PC-3 (cell line): ENCODE measurements at places on chromosomes 6 and 20.
A peak's percentile ranks its signal among the peaks of the same experiment; 100 is the strongest.

- DNase-seq, result no peak
Observed at GRCh38 chr20:47235853-47236638, 120.5 kb downstream of the ZMYND8 start.

- peak; percentile 42 for DNase-seq
Observed at GRCh38 chr6:70415660-70416059, 2.4 kb downstream of the FAM135A start.

DNA sequence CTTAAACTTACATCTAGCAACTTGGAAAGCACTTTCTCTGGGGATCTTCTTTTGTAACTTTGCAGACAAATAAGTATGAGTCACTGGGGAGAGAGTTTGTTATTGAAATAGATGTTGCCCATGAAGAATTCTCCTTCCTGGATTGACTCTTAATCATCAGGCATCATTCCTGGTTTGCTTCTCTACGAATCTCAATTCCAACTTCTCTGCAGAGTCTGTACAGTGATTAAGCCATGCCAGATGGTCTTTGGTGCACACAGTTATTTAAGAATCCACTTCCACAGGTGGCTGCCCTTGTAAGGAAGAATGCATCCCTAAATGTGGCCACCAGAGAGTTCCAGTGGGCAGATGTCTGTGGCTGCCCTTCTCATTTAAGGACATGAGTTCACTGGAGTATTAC, 25.7 kb downstream of the MYCT1 start:
- DNase-seq, result no peak

- DNase-seq, result peak; percentile 98
Observed at GRCh38 chr6:142323377-142323776, 21.6 kb downstream of the ADGRG6 start.

DNA sequence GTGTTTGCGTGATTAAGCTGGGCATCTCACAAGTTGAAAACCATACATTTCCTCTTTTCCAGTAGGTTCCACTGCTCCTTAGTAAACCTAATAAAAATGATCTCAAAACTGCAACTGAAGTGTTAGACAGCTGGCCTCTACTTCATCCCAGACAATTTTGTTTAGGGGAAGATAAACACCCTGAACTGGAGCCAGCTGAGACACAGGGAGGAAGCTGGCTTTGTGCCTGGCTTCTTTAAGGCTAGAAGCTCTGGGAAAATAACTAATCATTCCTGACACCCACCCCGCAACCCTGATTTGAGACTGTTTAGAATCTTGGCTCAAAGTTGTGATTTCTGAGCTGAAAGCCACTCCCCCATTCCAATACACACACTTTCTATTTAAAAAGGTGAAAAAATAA, 11.6 kb downstream of the PTPRT start:
- DNase-seq, result no peak

GRCh38 chr20:10985536-10985935, 311.7 kb upstream of the JAG1 start:
- DNase-seq, result peak; percentile 16

DNA sequence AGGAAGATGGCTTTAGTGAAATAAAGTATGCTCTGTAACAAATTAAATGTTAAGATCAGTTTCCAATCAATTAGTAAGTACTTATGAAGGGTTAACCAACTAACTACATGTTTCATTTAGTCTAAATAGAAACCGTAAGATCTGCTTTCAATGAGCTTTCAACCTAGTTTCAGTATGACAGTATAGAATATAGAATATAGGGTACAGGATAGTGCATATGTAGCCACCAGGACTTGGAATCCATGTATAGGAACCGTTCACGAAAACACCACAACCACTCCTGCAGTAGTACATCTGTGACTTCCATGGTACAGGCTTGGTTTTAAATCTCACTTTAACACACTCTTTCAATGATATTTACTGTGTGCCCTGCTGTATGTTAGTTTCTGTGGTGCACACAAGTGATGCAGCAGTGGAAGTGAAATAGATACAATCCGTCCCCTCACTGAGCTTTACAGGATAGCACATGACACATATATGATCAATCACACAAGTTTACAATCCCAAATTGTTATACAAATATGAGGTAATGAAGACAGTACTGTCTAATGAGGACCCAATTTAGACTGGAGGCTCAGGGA, 479.7 kb upstream of the MARCKS start:
- DNase-seq, result no peak

- DNase-seq, result no peak
Observed at GRCh38 chr6:108762394-108762793, 85.8 kb upstream of the ARMC2 start.

DNA sequence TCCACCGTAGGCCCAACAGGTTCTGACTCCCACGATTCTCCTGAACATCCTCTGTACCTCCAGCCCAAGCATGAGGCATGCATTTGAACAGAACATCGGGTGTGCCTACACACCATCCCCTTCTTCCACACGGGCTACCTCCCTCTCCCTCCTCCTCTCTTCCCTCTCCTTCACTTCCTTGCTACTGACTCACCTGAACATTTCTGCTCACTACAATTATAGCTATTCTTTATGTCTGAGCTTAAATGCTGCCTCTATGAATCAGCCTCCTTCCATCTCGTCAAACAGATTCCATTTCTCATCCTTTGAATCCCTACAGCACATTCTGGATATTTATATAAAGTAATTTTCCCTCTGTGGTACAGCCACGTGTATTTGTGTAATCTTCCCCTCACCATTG, 71.4 kb upstream of the MYLIP start:
- peak; percentile 46 for DNase-seq

DNA sequence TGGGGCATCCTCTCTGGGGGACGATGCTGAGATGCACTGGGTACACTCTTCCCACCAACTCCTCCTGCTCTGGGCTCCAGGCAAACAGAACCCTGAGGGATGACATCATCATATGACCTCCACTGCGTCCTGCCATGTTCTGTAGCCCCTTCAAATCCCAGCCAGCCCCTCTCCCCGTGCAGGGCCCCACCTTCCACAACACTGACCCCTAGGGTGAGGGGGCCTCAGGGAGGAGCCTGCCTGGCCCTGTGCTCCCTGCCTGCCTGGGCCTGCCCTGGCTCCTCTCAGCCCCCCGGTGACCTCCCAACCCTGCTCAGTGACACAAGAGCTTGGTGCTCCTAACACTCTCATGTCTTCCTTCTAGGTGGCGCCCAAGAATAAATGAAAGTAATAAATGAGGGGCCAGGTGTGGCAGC, 9.6 kb upstream of the SPDEF start:
- no peak for DNase-seq

- peak; percentile 50 for DNase-seq
Observed at GRCh38 chr6:145532361-145532760, 203.0 kb downstream of the EPM2A start.

DNA sequence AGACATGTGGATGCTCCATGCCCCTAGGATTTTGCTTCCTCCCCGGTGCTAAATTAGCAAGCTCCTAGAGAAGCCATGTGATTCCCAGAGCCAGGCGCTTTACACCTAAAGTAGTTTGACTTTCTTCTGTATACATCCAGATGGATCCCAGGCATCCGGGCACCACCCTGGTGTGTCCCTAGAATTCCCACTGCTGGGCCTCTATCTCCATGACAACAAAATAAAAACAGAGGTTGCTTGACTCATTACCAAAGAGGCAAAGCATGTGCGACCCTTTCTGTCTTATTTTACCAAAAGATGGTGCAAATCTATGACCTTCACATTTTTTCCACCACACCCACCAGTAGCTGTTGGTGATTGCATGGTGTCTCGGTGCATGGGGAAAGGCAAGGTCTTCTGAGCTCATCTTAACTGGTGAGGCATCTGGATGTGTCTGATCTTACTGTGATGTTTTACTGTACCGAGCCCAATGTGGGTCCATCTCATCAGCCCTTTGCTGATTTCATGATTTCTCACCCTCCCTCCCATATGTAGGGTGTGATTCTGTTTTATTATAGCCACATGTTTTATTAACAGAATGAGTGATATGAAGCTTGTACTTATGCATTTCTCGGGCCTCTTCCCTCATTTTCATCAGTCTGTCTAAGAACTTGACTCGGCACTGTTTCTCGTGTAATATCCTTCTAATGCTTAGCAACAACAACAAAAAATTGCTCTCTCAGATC, 27.4 kb upstream of the VAPB start:
- DNase-seq, result peak; percentile 29

DNA sequence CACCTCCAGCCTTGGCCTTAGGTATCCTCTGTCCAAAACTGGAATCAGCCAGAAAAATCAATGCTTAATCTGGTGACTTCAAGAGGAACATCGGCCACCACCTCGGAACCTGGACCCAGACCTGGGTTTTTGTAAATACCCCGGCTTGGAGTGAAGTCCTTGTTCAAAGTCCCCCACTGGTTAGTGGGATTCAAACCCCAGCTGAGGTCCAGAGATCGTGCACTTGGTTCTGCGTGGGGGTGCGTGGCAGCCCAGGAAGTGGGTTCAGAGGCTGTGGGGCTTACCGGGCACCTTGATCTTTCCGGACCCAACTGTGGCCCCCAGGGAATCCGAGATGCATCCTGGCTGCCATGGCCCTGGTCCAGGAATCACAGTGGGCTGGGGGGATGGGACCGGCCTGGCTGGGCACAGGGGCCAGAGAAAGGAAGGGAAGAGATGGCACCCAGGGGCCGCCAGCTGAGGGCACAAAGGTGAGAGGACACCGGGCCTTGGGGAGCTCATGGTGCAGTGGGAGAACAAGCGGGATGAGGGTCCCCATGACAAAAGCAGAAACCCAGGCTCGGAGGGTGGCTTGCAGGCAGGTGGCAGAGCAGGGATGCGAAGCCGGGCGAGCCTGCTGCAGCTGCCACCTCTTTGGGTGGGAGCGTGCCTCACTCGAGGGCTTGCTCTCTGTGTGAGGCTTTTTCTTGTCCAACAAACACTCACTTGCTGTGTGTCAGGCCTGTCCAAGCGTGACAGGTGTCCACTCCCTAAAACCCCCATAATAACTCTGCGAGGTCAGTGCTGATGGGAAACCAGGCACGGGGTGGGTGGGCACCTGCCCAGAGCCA, 27.7 kb downstream of the ZBP1 start:
- DNase-seq, result no peak

- DNase-seq, result no peak
Observed at GRCh38 chr6:96716221-96716620, 121.1 kb downstream of the GPR63 start.

DNA sequence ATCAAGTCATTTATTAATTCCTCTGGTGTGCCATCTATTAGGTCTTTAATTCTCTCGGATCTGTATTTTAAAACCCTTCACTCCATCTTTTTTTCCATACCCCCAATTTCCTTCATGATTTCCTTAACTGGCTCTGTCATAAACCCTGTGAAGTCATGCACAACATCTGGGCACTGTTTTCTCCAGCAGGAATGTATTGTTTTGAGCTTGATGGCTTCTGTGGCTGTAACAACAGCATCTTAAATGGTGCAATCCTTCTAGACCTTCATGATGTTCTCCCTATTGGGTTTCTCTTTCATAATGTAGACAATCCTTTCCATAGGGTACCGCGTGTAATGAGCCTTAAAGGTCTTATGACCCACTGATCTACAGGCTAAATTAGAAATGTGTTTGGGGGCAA, 29.0 kb downstream of the CDK19 start:
- no peak for DNase-seq

GRCh38 chr6:109902870-109903269, 75.2 kb upstream of the GPR6 start:
- no peak for DNase-seq

DNA sequence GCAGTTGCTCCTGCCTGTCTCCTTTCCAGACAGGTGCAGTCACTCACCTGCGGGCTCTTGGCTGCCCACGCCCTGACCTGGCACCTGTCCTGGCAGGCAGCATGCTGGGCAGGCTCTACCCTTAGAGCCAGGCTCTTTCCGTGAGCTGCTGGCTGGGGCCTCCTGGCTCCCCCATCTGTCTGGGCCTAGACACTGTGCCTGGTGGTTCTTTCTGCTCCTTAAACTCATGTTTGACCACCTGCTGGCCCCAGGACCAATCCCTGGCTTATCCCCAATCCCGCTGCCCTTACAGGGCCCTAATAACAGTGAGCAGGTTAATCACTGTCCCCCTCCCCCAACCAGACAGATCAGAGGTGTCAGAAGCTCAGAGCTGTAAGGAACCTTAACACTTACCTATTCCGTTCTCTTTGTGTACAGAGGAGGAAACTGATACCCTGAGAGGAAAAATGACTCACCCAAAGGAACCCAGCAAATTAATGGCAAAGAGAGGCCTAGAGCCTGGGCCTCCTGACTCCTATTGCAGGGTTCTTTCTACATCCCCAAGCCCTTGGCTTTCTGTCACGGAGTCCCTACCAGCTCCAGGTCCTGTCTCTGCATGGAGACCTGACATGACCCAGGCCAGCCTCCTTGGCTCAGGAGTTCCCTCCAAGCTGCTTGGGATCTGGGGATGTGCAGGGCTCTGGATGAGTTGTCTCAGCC, 54.7 kb downstream of the RAB44 start:
- DNase-seq, result peak; percentile 66
